Islet precursor cell (in vitro differentiated cells): ENCODE measurements at places on chromosomes 2 and 18.

- DNase-seq: no peak
Measured at GRCh38 chr2:100320547-100321178, 1.6 kb downstream of the LONRF2 start.

- no peak for DNase-seq
Measured at GRCh38 chr2:163367825-163368582, 367.8 kb downstream of the FIGN start.

- DNase-seq: no peak
Measured at GRCh38 chr2:29351916-29352591, 236.8 kb downstream of the CLIP4 start.

DNA sequence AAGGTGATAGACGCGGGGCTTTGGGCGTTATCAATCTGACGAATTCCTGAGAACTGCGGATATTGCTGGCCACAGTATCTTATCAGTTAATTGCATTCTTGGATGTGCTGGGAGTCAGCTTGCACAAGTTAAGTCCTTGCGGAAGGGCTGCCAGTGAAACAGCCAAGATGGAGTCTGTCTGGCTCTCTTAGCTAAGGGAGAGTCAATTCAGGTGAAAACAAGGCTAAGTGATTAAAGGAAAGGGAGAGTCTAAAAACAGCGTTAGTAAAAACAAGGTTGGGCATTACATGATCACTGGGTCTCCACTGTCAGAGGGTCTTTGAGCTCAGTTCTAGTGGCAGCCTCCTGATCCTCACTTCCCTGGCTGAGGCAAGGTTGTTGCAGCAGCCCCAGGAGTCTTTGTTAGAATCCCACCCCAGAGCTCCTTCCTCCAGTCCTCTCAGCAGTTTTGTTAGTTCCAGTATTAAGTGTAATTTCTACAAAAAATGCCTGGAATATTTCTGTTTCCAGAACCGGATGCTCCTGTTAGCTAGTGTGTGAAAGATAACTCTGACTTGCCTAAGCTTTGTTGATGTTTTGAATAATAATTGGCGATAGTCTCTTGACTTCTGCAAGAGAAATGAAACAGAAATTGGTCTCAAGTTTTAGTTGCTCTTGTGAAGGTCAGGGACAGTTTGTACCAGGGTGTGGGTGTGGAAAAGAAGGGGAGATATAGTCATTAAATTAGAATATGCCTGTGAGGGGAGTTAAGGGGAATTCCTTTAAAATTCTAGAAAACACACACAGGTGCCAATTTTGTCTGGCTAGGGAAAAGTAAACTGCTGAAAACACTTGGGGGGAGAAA lies 10.6 kb downstream of the CFLAR start:
- no peak for DNase-seq

- no peak for DNase-seq
Measured at GRCh38 chr2:182064019-182064778, 78.5 kb downstream of the PPP1R1C start.

- no peak for DNase-seq
Measured at GRCh38 chr18:40004246-40004645, 1950.8 kb upstream of the PIK3C3 start.

- DNase-seq: no peak
Measured at GRCh38 chr2:221551864-221552263, 20.2 kb downstream of the EPHA4 start.

DNA sequence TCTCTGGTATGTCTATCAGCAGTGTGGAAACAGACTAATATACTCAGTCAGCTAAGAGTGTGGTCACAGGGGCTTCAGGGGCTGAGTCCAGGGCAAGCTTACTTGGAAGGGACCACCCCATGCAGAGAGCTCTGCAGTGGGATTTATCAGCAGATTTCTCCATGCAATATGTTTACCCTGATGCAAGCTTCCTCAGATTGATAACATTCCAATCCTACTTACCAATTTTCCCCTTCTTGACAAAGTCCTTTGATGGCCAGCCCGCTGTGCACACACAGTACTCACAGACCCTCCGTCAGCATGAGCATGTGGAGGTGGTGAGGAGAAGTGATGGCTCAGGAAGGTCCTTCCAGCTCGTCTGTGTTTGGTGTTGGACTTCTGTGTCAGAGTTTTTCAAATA lies 51.8 kb downstream of the SH3RF3 start:
- DNase-seq: no peak

DNA sequence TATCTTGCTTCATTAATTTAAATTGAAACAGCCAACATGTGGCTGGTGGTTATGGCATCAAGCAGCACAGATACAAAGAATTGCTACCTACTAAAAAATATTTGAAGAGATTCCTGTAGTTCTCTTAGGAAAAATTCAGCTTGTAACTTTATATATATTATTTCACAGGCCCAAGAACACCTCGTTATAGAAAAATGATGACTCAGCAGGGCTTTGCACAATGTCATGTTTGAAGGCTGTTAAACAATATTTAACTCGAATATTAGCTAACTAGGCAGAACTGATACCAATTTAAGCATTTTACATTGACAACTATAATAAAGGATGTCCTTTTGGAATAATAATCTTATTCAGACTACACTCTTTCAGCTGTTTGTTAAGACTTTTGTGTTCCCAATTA lies 102.3 kb upstream of the LYPD1 start:
- no peak for DNase-seq

- peak; percentile 99 for DNase-seq
Measured at GRCh38 chr2:73089270-73090030, 17.9 kb upstream of the SFXN5 start.

GRCh38 chr2:231393149-231394131 lies 2.1 kb upstream of the B3GNT7 start:
- DNase-seq: no peak

DNA sequence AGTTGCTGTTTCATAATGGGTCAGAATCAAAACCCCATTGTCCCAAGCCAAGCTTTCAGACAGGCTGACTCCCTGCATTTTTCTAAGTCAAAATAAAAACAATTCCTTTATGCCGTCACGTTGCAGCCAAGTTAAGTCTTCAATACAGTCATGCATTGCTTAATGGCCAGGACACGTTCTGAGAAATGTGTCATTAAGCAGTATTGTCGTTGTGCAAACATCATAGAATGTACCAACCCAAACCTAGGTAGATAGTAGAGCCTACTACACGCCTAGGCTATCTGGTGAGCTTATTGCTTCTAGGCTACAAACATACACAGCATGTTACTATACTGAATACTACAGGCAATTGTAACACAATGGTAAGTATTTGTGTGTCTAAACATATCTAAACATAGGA lies 160.4 kb upstream of the FOSL2 start:
- no peak for DNase-seq

- DNase-seq: peak; percentile 60
Measured at GRCh38 chr2:199977984-199978415, 22.6 kb downstream of the MAIP1 start.

- DNase-seq: peak; percentile 51
Measured at GRCh38 chr2:109692013-109692743, 78.0 kb downstream of the SOWAHC start.

GRCh38 chr2:675460-675859 lies 1.7 kb downstream of the TMEM18 start:
- DNase-seq: no peak

DNA sequence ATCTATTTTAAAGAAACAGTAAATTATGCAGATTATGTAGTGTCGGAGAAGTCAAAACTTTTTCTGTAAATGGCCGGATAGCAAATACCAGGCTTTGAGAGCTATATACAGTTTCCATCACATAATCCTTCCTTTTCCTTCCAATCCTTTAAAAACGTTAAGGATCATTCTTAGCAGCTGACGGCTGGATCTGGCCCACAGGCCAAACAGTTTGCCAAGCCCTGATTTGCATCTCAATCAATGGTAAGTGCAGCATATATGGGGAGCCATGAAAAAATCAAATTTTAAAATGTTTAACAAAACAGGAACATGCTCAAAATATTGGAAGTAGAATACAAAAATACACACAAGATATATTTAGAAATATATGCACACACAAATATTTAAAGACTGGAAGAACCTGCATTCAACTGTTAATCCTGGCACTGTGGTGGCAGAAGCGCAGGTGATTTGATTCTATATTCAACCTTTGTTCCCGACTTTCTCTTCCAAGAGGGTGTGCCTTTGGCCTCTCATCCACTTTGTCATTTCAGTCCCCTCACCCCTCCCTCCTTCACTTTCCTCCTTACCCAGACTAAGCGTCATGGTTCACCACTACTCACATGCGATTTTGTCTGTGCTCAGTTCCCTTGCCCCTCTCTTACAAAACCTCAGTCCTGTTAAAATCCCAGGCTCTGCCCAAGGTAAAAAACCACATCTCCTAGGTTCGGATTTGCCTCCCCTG lies 27.3 kb downstream of the NDUFA10 start:
- no peak for DNase-seq

DNA sequence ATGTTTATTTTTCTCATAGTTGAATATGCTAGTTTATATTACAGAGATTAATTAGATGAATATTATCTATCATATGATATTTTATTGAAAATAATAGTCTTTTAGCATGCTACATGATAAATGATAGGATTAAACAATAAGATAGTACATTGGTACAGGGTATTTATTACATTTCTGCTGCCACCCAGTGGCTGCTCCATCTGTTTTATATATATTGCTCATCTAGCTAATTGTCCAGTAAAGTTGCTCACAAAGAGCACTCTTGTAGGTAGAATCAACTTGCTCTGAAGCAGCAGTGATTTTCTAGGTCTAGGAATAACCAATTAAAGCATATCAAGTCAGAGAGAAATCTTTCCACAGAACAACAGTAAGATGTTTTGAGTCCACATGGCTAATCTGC lies 183.3 kb downstream of the ASXL3 start:
- no peak for DNase-seq

DNA sequence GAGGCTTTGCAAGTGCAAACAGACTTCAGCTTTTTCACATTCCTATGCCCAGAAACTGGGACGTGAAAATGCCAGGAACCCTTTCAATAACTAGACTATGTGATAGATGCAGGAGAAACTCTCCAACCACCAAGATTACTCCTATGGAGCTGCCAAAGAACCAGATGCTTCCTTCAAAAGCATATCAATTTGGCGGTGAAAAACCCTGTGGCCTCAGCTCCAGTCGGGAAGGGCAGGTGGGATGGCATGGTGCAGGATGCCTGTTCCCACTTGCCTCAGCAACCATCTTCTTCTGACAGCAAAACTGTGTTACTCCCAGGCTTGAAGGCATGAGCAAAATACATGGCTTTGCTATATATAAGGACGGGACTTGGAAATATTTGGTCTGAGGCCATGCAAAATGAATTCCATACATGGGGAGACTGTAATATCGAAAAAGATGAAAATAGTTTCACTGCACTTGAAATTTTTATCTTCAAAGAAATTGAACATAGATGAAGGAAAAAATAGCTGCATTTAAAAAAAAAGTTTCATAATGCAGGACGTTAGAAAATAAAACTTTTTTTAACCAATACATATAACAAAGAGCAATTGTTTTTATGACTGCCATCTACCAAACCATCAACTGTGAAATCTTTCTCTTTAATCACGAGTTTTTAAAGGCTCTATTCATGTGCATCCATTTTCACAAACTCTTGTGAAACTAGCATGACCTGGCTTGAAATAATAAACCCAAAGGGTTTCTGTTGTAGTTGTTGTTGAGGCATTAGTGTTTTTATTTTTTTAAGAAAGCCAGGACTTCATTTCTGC lies 99.1 kb downstream of the AFF3 start:
- no peak for DNase-seq

GRCh38 chr2:210888035-210888434 lies 331.6 kb downstream of the CPS1 start:
- no peak for DNase-seq

DNA sequence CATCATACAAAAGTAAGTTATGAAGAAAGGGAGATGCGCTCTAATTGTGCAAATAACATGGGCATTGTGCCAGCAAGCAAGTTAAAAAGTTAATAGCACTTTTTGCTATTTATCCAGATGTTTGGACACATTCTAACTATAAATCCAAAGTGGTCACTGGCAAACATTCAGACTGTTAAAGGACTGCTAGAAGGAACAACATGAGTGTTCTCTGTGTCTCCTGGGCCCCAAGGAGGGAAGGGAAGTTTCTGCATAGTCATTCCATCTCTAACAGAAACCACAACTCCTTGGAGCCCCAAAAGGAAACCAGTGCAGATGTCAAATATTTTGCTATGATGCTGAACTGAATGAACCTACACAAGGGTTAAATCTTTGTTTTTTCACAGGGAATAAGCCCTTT lies 213.3 kb upstream of the HNRNPA3 start:
- no peak for DNase-seq

DNA sequence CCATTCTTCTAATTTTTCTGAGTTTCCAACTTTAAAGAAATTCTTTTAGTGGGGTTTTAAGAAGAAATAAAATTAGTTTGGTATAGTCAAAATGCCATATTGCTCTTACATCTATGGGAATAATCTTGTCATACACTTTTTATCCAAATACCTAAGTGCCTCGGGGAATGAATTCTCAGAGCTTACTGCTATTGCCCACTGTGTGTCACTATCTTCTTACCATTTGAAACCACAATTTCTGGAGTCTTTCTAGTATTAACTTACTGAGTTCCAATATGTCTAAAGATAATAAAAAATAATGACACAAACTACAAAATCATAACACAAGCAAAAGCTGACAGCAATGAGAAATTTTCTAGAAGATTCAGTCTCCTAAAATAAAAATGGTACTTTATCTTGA lies 23.7 kb upstream of the DNAH6 start:
- DNase-seq: no peak

DNA sequence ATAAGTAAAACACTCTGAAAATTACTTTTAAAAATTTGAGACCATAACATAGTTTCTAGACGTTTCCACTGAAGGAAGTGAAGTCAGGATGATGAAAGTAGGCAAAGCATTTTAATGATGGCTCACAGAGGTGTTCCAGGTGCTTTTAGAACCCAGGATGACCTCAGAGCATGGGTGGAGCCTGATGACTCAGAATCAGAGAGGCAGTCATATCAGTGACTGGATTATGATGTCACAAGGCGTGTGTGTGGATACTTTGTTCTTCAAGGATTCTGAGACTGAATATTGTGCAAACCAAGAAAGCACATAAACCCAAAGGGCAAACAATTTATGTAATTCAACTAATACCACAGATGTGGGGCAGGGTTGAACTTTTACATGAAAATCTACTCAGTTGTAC lies 208.0 kb upstream of the FBXO11 start:
- peak; percentile 59 for DNase-seq

DNA sequence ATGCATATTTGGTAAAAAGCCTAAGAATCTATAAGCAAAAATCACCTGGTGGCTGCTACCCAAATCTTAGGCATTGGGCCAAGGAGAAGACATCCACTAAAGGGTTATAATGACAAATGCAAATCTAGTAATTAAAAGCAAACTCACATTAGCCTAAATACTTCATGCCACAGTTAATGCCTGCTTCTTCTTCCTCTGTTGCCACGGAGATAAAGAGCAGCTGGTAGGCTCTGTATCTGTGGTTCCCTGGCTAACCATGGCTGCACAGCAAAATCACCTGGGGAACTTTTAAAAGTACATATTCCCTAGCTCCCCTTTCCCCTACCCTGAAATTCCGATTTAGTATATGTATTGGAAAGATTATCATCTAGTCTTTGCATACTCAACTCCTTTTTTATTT lies 114.3 kb downstream of the LNPK start:
- no peak for DNase-seq

GRCh38 chr2:120898961-120899750 lies 163.5 kb downstream of the GLI2 start:
- DNase-seq: no peak

GRCh38 chr2:60925994-60926740 lies 44.8 kb downstream of the REL start:
- no peak for DNase-seq

GRCh38 chr2:46562451-46562840 lies 83.1 kb downstream of the TMEM247 start:
- no peak for DNase-seq
